ENCODE measurements at places on chromosomes 2 and 18. TPM values are rescaled to one million over a fixed set of nuclear protein-coding genes. Genes with fewer than 3 reads are reported as not detected.

Gene CROCC2
- not detected for total RNA-seq

DNA sequence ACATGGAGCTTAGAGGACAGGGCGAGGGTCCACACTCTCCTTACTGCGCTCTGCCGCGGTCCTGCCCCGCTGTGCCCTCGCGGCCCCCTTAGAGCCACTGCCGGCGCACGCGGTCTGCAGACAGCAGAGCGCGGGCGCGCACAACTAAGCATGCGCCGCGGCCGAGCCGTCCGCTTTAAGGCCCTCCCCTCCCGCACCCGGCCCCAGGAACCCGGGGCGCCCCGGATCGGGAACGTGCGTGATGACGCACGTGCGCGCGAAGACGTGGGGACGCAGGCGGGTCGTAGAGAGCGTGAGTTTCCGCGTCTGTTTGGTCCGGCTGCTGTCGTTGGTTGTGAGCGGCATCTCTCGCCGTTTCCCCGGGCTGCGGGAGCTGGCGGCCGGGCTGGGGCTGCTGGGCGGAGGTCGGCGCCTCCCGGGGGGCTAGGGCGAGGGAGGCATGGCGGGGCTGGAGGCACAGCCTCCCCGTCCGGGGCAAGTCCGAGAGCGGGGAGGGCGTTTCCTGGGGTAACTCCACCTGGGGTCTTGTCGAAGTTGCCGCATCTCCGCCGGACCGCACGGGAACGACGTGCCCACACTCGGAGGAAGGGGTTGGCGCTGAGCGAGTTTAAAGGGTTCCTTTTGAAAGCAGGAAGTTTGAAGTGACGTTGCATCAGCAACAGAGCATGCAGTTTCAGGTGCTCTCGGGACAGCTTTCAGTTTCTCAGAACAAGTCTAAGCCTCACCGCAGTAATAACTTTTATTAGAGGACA is at the start of gene RHBDD1:
Gene RHBDD1 (plus strand): TSS at position 259 of the 752 bp plus-strand sequence. CDS start 28,640 bp downstream, outside the sequence.
- H3K4me1 ChIP-seq, result peaks cover 40% of the 10 kb centered on the region
- H3K27ac ChIP-seq, result peak within 1 kb of the TSS; percentile 99
- H3K4me3 ChIP-seq, result peak within 1 kb of the TSS; percentile 94
- peak; percentile 89 for DNase-seq
- no peaks in the 10 kb centered on the region for H3K36me3 ChIP-seq

DNA sequence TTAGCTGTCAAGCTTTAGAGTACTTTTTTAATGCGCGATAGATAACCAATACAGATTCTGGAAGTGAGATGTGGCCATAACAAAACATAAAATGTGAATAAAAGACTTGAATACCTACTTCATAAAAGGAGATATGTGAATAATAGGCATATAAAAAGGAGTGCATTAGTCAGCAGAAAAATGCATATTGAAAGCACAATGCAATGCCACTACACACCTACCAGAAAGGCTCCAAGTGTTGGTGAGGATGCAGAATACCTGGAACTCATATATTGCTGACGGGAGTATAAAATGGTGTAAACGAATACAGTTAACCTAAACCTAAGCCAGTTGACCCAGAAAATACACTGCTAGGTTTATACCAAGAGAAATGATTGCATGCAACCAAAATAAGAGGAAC is 10.9 kb upstream of the RAPGEF4 start:
- no peaks in the 10 kb centered on the region for H3K36me3 ChIP-seq
- H3K4me1 ChIP-seq, result no peaks in the 10 kb centered on the region
- H3K27ac ChIP-seq, result no peak overlapping the region

DNA sequence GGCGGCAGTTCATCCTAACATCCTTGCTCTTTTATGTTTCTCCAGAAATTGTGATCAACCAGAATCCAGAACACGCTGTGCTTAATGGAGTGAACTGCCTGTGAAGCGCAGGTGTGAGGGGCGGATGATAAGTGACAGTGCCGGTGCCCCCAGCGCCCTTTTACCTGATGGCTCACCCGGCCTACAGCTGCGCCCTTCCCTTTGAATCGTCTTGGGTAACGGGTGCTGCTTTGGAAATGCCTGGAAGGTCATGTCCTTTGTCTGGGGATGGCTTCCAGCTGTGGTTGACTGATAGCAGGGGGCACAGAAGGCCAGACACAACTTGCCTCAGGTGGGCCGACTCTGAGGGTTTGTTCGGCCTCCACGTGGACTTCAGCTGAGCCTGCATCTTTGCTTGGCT is 119.4 kb downstream of the LPIN1 start:
- no peaks in the 10 kb centered on the region for H3K27me3 ChIP-seq
- peaks cover 5% of the 10 kb centered on the region for H3K4me1 ChIP-seq

DNA sequence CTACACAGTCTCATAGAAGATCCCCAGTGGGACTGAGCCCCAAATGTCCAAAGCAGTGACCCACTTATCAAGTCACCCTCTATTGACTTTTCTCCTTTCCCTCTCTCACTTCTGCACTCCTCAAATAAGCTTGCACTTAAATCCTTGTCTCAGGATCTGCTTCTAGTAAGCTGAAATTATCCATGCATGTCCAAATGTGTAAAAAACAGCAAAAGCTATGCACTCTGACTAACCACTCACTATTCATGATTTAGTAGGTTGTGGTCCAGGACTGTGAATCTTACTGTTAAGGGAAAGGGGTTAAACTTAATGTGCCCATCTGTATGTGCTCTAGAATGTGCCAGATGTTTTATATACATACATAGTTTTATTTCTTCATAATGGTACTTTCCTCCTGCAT is 115.4 kb downstream of the SCG2 start:
- H3K27ac ChIP-seq, result no peak overlapping the region
- no peaks in the 10 kb centered on the region for H3K4me1 ChIP-seq
- DNase-seq, result no peak
- H3K4me3 ChIP-seq, result no peak overlapping the region
- H3K36me3 ChIP-seq, result no peaks in the 10 kb centered on the region
- H3K27me3 ChIP-seq, result no peaks in the 10 kb centered on the region

DNA sequence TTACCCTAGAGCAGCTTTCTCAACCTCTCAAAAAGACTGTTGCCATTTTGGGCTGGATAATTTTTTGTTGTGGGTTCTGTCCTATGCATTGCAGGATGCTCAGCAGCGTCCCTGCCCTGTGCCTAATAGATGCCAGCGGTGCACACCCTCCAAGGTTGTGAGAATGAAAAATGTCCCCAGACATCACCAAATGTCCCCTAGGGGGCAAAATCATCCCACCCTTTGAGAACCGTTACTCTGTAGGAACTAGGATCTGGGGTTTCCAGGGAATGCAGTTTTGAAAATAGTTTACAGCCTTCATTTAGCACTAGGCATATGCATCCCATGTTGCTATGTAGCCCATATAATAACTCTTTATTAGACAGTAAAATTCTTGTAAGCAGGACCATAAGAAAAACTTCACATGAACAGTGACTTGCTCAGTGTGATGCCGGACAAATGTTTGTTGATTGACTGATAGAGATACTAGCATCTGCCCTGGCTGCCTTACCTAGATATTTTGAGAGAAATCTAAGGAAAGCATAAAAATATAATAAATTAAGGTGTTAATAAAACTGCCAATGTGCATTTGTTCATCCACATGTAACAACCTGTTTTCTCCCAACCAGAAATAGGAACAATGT is 79.2 kb upstream of the EPC2 start:
- no peak overlapping the region for H3K4me3 ChIP-seq
- H3K36me3 ChIP-seq, result no peaks in the 10 kb centered on the region
- no peak overlapping the region for H3K27ac ChIP-seq

DNA sequence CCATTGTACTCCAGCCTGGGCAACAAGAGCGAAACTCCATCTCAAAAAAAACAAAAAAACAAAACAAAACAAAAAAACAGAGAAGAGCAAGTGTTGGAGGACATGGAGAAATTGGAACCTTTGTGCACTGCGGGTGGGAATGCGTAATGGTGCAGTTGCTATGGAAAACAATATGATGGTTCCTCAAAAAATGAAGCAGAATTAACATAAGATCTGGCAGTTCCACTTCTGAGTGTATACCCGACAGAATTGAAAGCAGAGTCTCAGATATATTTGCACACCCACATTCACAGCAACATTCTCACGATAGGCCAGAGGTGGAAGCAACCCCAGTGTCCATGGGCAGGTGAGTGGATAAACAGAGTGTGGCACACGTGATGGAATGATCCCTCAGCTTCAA is 11.0 kb upstream of the RALB start:
- no peaks in the 10 kb centered on the region for H3K36me3 ChIP-seq
- H3K4me3 ChIP-seq, result no peak overlapping the region
- no peak overlapping the region for H3K27ac ChIP-seq
- no peak for DNase-seq
- H3K27me3 ChIP-seq, result no peaks in the 10 kb centered on the region

Gene RIT2
- not detected for total RNA-seq

Gene RAB1A
- 36.4 TPM for total RNA-seq

Data from gastrocnemius medialis (tissue), 4 donors.